Progenitor cell of endocrine pancreas (in vitro differentiated cells): ENCODE measurements at places on chromosomes 3 and 15. TPM values are rescaled to one million over a fixed set of nuclear protein-coding genes. Genes with fewer than 3 reads are reported as not detected.

DNA sequence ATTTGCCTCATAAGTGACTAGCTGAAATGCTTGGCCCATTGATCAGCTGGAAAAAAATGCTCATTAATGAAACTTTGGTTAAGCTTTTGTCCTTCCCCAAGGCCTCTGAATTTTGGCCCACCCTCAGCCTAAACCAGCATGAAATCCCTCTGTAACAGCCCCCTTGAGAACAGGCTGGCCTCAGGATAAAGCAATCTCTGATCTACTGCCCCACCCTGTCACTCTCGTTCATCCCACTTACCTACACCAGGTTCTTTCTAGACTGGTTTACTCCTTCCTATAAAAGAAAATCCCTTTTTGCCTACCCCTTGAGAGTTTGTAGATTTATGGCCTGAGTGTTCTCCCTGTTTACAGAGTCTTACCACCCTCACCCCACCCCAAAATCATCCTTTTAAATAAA is 3.4 kb upstream of the AEN start:
- peaks cover 27% of the 10 kb centered on the region for H3K4me1 ChIP-seq
- H3K4me3 ChIP-seq, result no peak overlapping the region
- H3K27me3 ChIP-seq, result peaks cover 11% of the 10 kb centered on the region
- no peak for DNase-seq

- no peak for DNase-seq
- peak within 1 kb of the TSS; percentile 90 for H3K27ac ChIP-seq
- H3K4me1 ChIP-seq, result peaks cover 39% of the 10 kb centered on the region
- no peak within 1 kb of the TSS for H3K4me3 ChIP-seq
These were observed at the start of gene SEMA3B for GRCh38 chr3:50268703-50269451. Gene SEMA3B, plus strand, starts transcription at chr3:50269147. Its CDS starts 94 bp downstream, at chr3:50269241.

GRCh38 chr3:3531476-3531875 is 267.8 kb upstream of the LRRN1 start:
- H3K4me3 ChIP-seq, result no peak overlapping the region
- no peaks in the 10 kb centered on the region for H3K4me1 ChIP-seq
- no peak overlapping the region for H3K27ac ChIP-seq
- no peaks in the 10 kb centered on the region for H3K36me3 ChIP-seq

- no peak overlapping the region for H3K27ac ChIP-seq
- H3K4me1 ChIP-seq, result peaks cover 20% of the 10 kb centered on the region
- no peak for DNase-seq
- peaks cover 2% of the 10 kb centered on the region for H3K36me3 ChIP-seq
- H3K27me3 ChIP-seq, result no peaks in the 10 kb centered on the region
These were observed 19.3 kb downstream of the IFT80 start for GRCh38 chr3:160379628-160380214.

DNA sequence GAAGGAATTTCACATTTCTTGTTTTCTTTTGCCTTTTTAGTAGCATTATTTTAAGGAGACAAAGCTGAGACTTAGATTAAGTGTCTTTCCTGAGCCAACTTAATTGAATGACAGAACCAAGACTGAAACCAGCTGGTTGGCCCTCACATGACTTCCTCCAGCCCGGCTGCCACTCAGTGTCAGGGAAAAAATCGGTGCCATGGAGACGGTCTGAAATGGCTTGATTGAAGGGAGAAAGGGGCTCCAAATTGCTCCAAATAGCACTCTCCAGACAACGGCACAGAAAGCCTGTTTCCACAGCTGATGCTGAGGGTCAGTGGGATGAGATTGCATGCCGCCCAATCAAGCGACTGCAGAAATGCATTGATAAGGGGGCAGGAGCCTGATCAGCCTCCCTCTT is 475.2 kb upstream of the IL12A start:
- H3K27ac ChIP-seq, result no peak overlapping the region
- H3K36me3 ChIP-seq, result no peaks in the 10 kb centered on the region
- H3K4me3 ChIP-seq, result no peak overlapping the region
- no peaks in the 10 kb centered on the region for H3K4me1 ChIP-seq
- DNase-seq, result no peak

- H3K4me3 ChIP-seq, result no peak overlapping the region
- H3K4me1 ChIP-seq, result no peaks in the 10 kb centered on the region
- H3K36me3 ChIP-seq, result no peaks in the 10 kb centered on the region
- no peaks in the 10 kb centered on the region for H3K27me3 ChIP-seq
These were observed 230.0 kb upstream of the CNTN3 start for GRCh38 chr3:74844428-74844827.

GRCh38 chr3:112007633-112008032 is 8.9 kb downstream of the TAGLN3 start:
- no peak overlapping the region for H3K4me3 ChIP-seq
- peaks cover 3% of the 10 kb centered on the region for H3K27me3 ChIP-seq
- no peak overlapping the region for H3K27ac ChIP-seq
- peaks cover 16% of the 10 kb centered on the region for H3K4me1 ChIP-seq
- no peaks in the 10 kb centered on the region for H3K36me3 ChIP-seq

DNA sequence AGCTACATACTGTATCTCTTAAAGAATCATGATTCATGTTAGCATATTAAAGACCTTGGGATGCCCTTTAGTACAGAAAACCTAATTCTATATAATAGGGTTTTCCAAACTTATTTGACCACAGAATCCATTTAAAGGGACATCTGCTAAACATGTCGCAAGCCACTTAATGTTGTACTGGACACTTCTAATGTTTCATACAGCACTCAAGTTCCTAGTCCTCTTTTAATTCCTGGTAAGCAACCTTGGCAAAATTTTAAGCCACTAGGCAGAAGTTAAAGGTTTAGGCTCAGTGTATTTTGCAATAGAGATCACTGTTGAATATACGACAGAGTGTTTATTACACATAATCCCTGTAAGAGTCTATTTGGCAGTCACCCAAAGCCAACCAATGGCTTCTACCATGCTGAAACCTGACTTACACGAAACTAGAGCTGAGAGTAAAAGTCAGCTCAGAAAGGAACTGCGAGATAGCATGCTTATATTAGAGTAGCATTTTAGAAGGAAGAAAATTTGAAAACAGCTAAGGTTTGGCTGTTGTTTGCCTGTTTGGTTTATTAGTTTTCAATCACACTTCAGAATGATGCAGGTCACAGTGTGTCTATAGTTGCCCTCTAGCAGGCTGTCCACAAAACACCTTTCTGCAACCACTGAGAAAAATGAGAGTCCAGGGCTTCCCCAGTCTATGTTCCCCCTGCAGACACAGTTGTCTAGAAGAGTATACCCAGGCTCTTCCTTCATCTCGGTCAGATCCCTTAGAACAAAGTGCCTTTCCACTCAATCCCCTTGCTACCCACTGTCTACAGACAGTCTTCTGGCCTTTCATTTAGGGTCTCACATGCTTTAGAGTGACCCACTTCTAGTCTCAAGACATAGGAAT is 104.4 kb downstream of the FMN1 start:
- DNase-seq, result no peak
- H3K27ac ChIP-seq, result no peak overlapping the region
- no peak overlapping the region for H3K4me3 ChIP-seq
- H3K27me3 ChIP-seq, result peaks cover 54% of the 10 kb centered on the region
- no peaks in the 10 kb centered on the region for H3K4me1 ChIP-seq

GRCh38 chr3:177213801-177214535 is 16.7 kb upstream of the TBL1XR1 start:
- no peak for DNase-seq
- no peak overlapping the region for H3K4me3 ChIP-seq
- H3K27me3 ChIP-seq, result no peaks in the 10 kb centered on the region
- H3K27ac ChIP-seq, result no peak overlapping the region
- peaks cover 7% of the 10 kb centered on the region for H3K4me1 ChIP-seq

DNA sequence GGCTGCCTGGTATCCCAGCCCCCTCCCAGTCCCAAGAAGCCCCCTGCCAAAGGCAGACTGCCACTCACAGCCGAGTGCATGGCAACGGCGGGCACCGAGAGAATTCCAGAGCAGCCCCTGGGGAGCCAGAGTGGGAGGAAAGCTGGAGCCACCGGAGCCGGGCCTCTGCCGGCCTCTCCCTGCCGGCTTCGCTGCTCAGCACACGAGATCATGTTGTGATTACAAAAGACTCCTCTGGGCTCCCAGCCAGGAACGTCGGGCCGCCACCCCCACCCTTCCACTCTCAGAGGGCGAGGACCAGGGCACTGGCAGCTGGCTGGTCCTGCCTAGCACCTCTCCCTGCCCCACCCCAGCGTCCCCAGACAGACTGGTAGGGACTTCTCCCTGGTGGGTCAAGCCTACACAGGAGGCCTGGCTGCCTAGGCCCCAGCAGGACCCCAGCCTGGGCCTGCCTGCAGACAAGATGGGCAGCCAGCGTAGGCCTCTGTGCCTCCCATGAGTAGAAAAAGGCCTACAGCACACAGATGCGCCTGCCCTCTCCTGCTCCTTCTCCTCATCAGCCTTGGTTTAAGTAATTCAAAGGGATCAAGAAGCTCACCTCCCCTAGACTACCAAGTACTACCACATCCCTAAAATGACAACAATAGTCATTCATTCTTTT is at the start of gene CCDC9B:
Gene CCDC9B, minus strand, starts transcription at position 200 of the 661 bp plus-strand sequence. Its CDS starts 120 bp downstream, at position 80.
- DNase-seq, result no peak
- H3K4me3 ChIP-seq, result no peak within 1 kb of the TSS
- H3K4me1 ChIP-seq, result peaks cover 3% of the 10 kb centered on the region

GRCh38 chr3:58101499-58102389 is 93.5 kb downstream of the FLNB start:
- peaks cover 29% of the 10 kb centered on the region for H3K36me3 ChIP-seq
- peak overlapping the region; percentile 95 for H3K27ac ChIP-seq
- DNase-seq, result no peak
- peaks cover 22% of the 10 kb centered on the region for H3K4me1 ChIP-seq
- no peak overlapping the region for H3K4me3 ChIP-seq

DNA sequence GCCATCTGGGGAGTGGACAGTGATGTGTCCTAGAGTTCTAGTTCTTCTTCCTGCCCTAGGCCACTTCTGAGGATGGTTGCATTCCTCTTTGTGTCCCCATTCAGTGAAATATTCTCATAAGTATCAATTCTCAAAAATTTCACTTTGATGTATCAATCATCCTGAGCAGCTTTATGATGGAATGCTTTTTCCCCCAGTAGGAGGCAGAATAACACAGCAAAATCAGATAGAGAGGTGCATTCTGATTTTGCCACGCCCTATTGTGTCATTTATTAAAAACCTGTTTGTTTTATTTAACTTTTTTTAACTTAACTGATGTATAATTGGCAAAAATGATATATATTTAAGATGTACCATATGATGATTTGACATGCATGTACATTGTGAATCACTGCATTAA is 656.0 kb upstream of the GRM7 start:
- no peak for DNase-seq
- no peak overlapping the region for H3K4me3 ChIP-seq
- no peak overlapping the region for H3K27ac ChIP-seq
- no peaks in the 10 kb centered on the region for H3K36me3 ChIP-seq
- peaks cover 2% of the 10 kb centered on the region for H3K4me1 ChIP-seq
- no peaks in the 10 kb centered on the region for H3K27me3 ChIP-seq

- H3K27me3 ChIP-seq, result peaks cover 9% of the 10 kb centered on the region
- no peak for DNase-seq
- no peak overlapping the region for H3K4me3 ChIP-seq
These were observed 114.5 kb downstream of the GMPS start for GRCh38 chr3:155984791-155985417.

- H3K4me3 ChIP-seq, result no peak overlapping the region
- peaks cover 14% of the 10 kb centered on the region for H3K4me1 ChIP-seq
- DNase-seq, result no peak
These were observed 70.0 kb downstream of the SAMMSON start for GRCh38 chr3:70069557-70069956.

GRCh38 chr3:141412936-141413354 is 44.6 kb downstream of the ZBTB38 start:
- peak overlapping the region; percentile 86 for H3K27ac ChIP-seq
- H3K27me3 ChIP-seq, result no peaks in the 10 kb centered on the region
- H3K36me3 ChIP-seq, result peaks cover 5% of the 10 kb centered on the region
- DNase-seq, result no peak
- H3K4me1 ChIP-seq, result peaks cover 48% of the 10 kb centered on the region

GRCh38 chr3:15010664-15011063 is 54.5 kb downstream of the MRPS25 start:
- H3K4me3 ChIP-seq, result no peak overlapping the region
- no peaks in the 10 kb centered on the region for H3K4me1 ChIP-seq
- no peaks in the 10 kb centered on the region for H3K27me3 ChIP-seq
- H3K27ac ChIP-seq, result no peak overlapping the region
- peaks cover 21% of the 10 kb centered on the region for H3K36me3 ChIP-seq

The C3orf85 gene
- total RNA-seq, result not detected in 2 replicates

The COL8A1 gene
- 0.18 TPM in 1 of 2 replicates, not detected in the other for total RNA-seq

The ITIH1 gene
- 11.3 and 14.1 TPM in 2 replicates for total RNA-seq

The PPP2R3A gene
- 32.3 and 35.0 TPM in 2 replicates for total RNA-seq

The UBA7 gene
- total RNA-seq, result 1.2 and 2.2 TPM in 2 replicates
